Stimulated activated CD8-positive, alpha-beta memory T cell treated with anti-CD3 and anti-CD28 coated beads, Interleukin-4, amount 100 ng/mL, for 4 hours (primary cell): ENCODE measurements at places on chromosomes 5 and 9.

DNA sequence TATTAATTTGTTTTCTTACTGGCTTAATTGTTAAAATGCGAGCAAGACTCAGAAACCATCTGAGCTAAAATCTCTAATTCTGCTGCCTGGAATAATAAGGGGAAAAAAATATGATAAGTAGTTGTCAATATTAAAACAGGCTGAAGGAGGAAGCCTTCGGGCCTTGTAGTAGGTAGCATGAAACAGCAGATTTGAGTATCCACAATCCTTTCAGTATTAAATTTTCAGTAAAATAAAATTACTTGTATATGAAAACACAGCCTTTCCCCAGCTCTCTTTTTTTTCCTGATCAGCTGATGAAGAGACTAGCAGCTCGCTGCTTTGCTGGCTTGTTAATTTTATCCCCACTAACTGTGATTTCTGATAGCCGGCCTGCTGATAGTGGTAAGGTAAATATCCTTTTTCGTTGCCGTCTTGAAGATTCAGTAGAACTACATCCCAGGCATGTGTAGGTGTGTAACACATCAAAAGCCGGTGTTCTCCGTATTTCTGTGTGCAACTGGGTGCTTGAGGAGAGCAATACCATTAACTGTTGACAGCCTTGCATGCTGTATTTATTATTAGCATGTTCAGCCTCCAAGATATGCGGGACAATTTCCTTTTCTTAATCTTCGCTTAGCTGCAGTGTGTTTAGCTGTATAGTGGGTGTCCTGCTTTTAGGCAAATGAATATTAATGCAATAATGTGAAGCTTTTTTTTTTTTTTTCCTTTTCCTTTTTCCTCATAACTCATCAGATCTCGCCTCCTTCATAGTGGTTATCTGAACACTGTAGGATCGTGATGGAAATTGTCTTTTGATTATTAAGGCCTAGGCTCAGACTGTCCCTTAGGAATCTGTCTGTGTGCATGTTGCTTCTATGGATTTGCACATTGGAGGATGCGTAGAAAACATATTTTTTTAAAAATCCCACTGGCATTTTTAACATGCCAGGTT lies 144.6 kb downstream of the SMARCA2 start:
- DNase-seq, result no peak

GRCh38 chr5:88761269-88761850 lies 121.6 kb downstream of the MEF2C start:
- DNase-seq, result no peak

DNA sequence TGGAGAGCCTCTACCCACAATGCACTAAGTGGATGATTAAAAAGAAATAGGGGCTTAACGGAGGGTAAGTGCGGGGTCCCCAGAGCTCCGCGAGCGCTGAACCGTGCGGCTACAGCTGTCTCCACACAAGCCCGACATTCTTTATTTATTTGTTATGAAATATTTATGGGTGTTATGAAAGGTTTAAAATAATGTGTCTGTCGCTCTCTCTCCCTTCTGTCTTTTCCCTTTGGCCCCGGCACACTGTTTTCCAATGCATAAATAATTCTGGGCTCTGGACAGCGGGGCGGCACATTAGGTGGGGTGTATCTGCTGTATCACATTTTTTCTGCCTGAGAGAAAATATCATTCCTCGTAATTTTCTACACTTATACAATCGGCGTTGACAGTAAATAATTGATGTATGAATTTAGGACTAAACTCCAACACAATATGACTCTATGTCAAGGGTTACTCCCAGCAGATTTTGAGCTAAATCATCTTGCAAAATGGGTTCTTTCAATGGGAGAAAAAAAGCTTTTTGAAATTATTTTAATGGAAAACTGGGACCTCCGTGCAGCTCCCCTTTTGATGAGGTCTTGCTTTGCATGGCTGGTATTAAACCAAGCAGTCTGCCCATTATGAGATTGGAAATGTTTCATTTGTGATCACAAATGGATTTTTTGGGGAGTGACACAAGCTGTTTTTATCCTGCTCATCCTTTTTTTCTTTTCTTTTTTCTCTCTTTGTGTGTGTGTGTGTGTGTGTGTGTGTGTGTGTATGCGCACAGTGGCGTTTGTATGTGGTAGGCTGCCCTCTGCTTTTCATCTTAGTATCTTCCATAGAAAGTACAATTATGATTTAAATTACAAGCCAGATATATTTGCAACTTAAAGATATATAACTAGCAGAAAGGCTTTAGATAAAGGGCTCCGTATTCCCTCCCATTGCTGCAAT lies 370.6 kb upstream of the IRX4 start:
- no peak for DNase-seq

DNA sequence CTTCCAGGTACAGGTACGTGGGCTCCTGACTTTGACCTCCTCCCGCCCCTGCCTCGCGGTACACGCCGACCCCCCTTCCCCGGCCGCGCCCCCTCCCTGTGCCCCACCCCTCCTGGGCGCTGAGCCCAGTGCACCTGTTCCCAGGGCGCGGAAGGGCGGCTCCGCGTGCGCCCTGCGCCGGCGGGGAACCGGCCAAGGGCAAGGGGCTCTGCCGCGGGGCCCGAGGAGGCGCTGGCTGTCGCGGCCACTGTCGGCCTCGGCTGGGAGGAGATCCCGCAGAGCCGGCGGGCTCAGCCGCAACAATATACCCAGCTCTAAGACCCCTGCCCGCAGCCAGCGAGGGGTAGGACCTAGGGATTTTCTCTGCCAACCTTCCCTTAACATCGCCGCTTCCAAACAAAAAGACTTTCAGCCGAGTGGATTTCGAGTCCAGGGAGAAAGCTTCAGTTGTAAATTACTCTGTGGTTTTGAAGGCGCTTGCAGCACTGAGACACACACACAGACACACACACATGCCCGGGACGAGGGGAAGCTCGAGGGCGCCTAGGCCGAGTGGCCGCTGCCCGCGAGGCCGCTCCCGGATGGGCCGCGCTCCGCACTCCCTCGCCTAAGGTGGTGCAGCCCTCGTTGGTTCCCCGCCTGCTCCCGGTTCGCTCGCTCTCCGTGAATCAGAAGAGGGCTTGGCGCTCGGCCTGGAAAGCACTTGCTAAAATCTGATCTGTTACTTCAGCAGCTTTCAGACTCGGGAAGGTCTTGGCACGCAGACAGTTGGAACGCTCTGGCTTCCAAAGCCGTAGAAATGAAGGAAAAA lies 1.2 kb downstream of the FGF18 start:
- no peak for DNase-seq

GRCh38 chr9:116693233-116693731 lies 6.2 kb downstream of the TRIM32 start:
- no peak for DNase-seq

GRCh38 chr5:1564824-1565736 lies 41.3 kb upstream of the LPCAT1 start:
- no peak for DNase-seq

- DNase-seq, result no peak
These were observed 156.1 kb upstream of the SEMA6A start for GRCh38 chr5:116730706-116731105.

GRCh38 chr5:124277767-124278545 lies 468.5 kb downstream of the ZNF608 start:
- no peak for DNase-seq

DNA sequence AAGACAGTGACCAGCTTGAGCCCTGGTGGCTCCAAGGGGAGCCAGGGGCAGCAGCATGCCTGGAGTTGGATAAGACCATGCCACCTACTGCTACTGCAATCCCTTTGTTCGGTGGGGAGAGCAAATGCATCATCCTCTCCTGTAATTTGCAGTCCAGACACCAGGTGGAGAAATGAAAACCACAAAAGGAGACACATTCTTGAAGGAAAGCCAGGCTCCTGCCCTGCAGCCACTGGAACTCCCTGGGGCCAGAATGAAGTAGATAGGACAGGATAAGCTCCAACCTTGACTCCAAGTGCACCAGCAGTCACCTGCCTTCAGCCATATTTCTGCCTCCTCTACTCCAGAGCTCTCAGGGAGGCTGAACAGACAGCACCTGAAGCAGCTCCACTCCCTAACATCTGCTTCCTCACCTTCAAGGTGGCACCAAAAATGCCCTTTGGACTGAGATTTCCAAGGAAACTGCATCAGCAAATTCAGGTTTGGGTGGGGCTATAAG lies 65.1 kb upstream of the IQGAP2 start:
- DNase-seq, result no peak

GRCh38 chr5:73531356-73531755 lies 33.1 kb downstream of the BTF3 start:
- no peak for DNase-seq

DNA sequence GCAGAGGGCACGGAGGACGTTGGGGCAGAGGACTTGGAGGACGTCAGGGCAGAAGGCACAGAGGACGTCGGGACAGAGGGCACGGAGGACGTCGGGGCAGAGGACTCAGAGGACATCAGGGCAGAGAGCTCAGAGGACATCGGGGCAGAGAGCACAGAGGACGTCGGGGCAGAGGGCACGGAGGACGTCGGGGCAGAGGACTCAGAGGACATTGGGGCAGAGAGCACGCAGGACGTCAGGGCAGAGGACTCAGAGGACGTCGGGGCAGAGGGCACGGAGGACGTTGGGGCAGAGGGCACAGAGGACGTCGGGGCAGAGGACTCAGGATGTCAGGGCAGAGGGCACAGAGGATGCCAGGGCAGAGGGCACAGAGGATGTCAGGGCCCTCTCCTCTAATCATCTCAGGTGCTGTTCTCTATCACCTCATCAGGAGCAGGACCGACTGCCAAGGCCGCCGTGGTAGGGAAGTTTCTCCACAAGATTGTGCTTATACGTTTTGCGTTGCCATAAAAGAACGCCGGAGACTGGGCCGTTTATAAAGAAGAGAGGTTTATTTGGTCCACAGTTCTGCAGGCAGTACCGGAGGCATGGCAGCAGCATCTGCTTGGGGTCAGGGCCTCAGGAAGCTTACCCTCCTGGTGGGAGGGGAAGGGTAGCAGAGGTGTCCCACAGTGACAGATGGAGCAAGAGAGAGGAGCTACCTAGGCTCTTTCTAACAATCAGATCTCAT lies 29.4 kb upstream of the ADAMTS2 start:
- DNase-seq, result no peak

- no peak for DNase-seq
These were observed 51.7 kb downstream of the EXOSC2 start for GRCh38 chr9:130745210-130745800.

- no peak for DNase-seq
These were observed 75.5 kb downstream of the EPB41L4B start for GRCh38 chr9:109245310-109245897.

GRCh38 chr5:56088967-56089829 lies 94.4 kb upstream of the IL6ST start:
- DNase-seq, result no peak

DNA sequence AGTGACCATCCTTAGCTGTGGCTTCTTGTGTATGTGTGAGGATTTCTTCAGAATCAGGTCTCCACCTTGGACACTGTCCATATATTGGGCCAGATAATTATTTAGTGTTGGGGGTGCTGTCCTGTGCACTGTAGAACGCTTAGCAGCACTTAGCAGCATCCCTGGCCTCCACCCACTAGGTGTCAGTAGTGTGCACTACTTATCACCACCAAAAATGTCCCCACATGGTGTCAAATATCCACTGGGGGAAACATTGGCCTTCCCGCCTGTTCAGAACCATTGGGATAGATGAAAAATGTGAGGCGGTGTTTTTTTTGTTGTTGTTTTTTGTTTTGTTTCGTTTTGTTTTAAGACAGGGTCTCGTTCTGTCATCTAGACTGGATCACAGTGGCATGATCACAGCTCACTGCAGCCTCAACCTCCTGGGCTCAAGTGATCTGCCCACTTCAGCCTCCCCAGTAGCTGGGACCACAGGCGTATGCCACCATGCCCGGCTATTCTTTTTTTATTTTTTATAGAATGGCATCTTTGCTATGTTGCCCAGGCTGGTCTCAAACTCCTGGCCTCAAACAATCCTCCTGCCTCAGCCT lies 67.7 kb downstream of the TENT4A start:
- DNase-seq, result no peak
